ENCODE measurements at places on chromosomes 7 and 10.

DNA sequence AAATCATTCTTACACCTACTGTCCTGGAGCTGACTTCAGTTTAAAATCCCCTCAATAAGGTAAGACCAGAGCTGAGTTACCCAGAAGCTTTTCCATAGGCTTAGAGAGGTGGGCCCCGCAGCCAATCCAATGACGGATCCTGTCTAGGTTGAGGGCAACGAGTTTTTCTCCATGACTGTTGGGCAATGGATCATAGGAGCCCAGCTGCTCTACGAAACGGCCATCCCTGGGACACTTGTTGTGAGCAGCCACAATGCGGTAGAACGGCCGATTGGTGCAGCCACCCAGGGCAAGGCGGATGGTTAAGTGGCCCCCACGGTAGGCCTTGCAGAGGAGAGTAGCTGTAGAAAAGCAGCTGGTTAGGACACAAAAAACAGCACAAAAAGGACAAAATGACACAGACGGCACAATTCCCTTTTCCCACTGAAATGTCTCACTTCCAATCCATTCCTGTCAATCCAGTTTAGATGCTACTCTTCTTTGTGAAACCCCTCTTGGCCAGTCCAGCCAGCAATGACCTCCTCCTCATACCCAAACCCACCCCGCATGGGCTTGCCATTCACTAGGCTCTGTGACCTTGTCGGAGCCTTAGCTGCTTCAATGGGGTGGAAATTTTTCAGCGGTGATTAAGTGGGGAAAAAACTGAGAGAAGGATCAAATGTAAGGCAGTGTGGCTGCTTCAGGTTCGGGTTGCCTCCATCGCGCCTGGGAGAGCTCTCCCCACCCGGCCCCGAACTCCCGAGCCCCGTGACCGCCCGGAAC lies 580 bp downstream of the MRPS16 start:
- no peak for DNase-seq
- peaks cover 26% of the 10 kb centered on the region for H3K4me1 ChIP-seq
- peak overlapping the region; percentile 85 for H3K27ac ChIP-seq
- H3K27me3 ChIP-seq, result no peaks in the 10 kb centered on the region

DNA sequence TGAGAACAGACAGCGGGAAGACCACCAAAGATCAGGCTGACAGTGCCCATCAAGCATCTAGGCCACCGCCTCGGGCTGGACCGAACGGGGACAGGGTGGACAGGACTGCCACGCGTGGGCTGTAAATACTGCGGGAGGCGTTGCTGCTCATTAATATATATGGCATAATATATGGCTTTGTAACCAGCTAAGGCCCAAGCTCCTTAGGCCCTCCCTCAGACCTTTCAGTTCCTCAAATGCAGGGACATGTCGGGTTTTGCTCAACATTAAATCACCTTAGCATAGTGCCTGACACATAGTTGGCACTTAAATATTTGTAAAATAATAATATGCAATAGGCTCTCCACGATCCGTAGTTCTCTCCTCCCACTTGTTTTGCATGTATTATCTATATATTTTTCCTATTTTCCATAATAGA lies 402 bp upstream of the TMEM168 start:
- H3K4me3 ChIP-seq, result peak overlapping the region; percentile 99
- H3K4me1 ChIP-seq, result peaks cover 10% of the 10 kb centered on the region
- H3K27me3 ChIP-seq, result peaks cover 2% of the 10 kb centered on the region
- DNase-seq, result no peak

GRCh38 chr10:74991435-74991834 lies 120.0 kb upstream of the SAMD8 start:
- DNase-seq, result no peak
- H3K36me3 ChIP-seq, result peaks cover 37% of the 10 kb centered on the region
- H3K4me1 ChIP-seq, result no peaks in the 10 kb centered on the region
- no peak overlapping the region for H3K27ac ChIP-seq
- no peak overlapping the region for H3K4me3 ChIP-seq

GRCh38 chr7:90337106-90337505 lies 9.4 kb upstream of the GTPBP10 start:
- H3K4me1 ChIP-seq, result no peaks in the 10 kb centered on the region
- no peak overlapping the region for H3K27ac ChIP-seq
- no peak for DNase-seq
- no peaks in the 10 kb centered on the region for H3K27me3 ChIP-seq
- H3K36me3 ChIP-seq, result no peaks in the 10 kb centered on the region

DNA sequence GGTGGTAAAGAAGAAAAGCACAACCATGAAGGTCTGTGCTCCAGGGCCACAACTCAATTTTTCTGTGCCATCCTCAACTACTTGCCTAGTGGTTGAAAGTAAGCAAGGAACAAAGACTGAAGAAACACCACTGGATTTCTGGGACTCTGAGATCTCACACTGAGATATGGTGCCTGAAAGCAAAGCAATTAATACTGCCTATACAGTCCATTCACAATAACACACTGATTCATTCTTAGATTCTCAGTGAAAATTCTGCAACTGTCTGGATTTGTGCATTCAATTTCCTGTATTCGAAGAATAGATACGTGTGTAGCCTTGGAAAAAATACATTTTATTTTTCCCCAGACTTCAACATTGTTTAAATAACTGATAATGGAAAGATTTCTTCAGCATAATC lies 116.4 kb upstream of the FAM133B start:
- H3K27ac ChIP-seq, result no peak overlapping the region
- H3K36me3 ChIP-seq, result peaks cover 4% of the 10 kb centered on the region
- no peaks in the 10 kb centered on the region for H3K4me1 ChIP-seq
- no peaks in the 10 kb centered on the region for H3K27me3 ChIP-seq

GRCh38 chr7:41147606-41148485 lies 555.0 kb downstream of the INHBA start:
- no peaks in the 10 kb centered on the region for H3K27me3 ChIP-seq
- H3K27ac ChIP-seq, result no peak overlapping the region
- DNase-seq, result no peak
- no peaks in the 10 kb centered on the region for H3K36me3 ChIP-seq
- no peaks in the 10 kb centered on the region for H3K4me1 ChIP-seq

GRCh38 chr7:29370531-29371314 lies 176.1 kb downstream of the CHN2 start:
- no peaks in the 10 kb centered on the region for H3K27me3 ChIP-seq
- no peak overlapping the region for H3K4me3 ChIP-seq
- DNase-seq, result no peak

DNA sequence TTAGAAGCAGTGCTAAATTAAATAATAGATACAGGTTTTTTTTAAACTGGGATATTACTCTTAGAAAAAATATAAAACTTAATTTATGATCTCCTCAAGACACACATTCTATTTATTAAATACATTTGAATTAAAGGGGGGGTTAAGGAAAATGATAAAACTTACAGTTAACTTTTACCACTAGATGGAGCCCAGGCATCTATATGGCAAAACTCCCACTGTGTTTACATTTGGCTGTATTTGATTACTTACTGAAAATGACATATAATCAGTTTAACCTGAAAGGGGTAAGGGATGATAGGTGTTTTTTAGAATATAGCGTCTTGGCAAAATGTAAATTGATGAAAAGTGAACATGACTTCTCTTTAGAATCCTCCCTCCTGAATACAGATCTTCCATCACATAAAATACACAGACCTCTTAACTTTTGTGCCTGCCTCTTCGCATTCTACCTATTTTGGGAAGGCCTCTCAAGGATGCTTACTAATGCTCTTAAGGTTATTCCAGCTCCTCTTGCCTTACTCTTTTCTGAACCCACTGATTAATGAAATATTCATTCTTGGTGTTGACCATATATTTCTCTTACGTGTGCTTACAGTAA lies 235.7 kb downstream of the AGMO start:
- H3K27ac ChIP-seq, result no peak overlapping the region
- H3K36me3 ChIP-seq, result no peaks in the 10 kb centered on the region
- H3K4me1 ChIP-seq, result no peaks in the 10 kb centered on the region
- H3K4me3 ChIP-seq, result no peak overlapping the region
- no peaks in the 10 kb centered on the region for H3K27me3 ChIP-seq
- DNase-seq, result no peak

GRCh38 chr7:93178213-93178612 lies 30.0 kb upstream of the SAMD9L start:
- no peak overlapping the region for H3K27ac ChIP-seq
- H3K4me1 ChIP-seq, result no peaks in the 10 kb centered on the region
- H3K36me3 ChIP-seq, result no peaks in the 10 kb centered on the region
- H3K27me3 ChIP-seq, result peaks cover 2% of the 10 kb centered on the region

- peaks cover 35% of the 10 kb centered on the region for H3K36me3 ChIP-seq
- H3K4me3 ChIP-seq, result no peak overlapping the region
- no peak for DNase-seq
- H3K27ac ChIP-seq, result no peak overlapping the region
Observed at GRCh38 chr10:59829024-59829423, 75.8 kb upstream of the MRLN start.

DNA sequence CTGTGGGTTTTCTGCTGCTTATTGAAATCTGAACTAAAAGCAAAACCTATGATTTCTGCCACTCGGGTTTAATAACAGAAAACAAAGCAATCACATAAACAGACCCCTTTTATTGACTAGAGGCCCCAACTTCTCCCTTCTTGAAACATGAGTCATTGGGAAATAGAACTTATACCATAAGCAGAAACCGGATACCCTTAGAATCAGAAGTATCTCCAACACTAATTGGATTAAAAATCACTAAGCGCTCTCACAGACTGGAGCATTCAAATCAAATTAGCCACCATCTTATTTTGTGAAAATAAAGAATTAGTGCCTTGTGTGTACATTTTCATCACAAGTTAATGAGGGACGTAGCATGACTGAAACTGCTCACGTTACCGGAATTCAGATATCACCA lies 206.9 kb downstream of the WDR11 start:
- H3K27ac ChIP-seq, result no peak overlapping the region
- no peaks in the 10 kb centered on the region for H3K4me1 ChIP-seq
- no peak for DNase-seq
- H3K4me3 ChIP-seq, result no peak overlapping the region

DNA sequence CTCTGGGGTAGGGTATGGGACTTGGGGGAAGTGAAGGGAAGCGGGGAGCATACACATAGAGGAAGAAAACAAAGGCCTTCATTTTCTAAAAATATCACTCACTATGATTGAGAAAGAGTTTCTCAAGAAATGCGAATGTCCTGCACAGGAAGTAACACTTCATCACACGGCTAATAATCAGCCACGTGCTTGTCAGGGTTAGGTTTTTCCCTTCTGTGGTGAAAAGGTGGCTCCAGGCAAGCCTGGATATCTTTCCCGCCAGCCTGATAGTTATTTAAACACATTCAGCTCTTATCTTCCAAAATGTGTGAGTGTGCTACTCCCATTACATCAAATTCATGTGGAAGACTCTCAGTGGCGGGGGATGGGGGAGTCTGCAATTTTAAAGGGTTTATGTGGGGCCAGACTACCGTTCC lies 166.4 kb upstream of the ADO start:
- H3K36me3 ChIP-seq, result no peaks in the 10 kb centered on the region
- peaks cover 36% of the 10 kb centered on the region for H3K4me1 ChIP-seq
- no peaks in the 10 kb centered on the region for H3K27me3 ChIP-seq

DNA sequence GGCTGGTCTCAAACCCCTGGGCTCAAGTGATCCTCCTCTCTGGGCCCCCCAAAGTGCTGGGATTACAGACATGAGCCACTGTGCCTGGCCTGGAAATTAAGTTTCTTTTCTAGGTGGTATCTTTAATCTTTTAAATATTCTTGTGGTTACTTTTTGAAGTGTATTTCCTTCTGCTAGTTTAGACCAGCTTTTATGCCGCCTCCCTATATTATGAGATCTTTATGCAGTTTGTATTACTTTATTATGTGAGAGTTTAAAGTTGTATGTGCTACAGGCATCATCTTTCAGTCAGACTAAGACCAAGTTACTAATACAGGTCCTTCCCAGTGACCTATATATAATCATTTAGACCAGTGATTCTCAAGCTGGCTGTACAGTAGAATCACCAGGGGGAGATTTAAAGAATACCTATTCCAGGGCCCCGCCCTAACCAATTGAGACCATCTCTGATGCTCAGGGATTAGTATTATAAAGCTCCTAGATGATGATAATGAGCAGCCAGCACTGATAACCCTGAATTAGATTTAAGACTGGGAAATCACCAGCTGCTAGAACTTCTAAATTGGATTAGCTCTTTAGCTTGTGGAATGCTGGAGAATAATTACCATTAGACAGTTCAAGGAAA lies 11.3 kb downstream of the INPP5F start:
- H3K27ac ChIP-seq, result no peak overlapping the region
- no peak overlapping the region for H3K4me3 ChIP-seq
- no peaks in the 10 kb centered on the region for H3K36me3 ChIP-seq
- DNase-seq, result no peak

DNA sequence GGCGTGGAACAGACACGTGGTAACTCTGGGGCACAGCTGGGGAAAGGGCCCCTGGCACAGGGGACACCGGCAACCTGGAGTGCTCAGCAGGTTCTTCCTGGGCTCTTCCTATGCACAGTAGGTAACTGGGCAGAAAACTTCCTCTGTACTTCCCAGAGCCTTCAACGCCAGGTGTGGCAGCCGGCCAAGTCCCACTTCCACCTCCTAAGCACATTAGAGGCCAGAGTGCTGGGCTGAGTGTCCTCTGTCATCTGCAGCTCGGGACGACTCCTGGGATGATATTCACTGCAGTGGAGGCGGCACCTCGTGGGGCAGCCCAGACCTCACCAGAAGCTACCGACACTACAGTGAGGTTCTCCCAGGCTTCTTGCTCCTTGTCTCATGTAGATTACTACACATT lies 114.5 kb downstream of the LARP4B start:
- no peak overlapping the region for H3K27ac ChIP-seq
- no peaks in the 10 kb centered on the region for H3K4me1 ChIP-seq
- no peak overlapping the region for H3K4me3 ChIP-seq
- peaks cover 95% of the 10 kb centered on the region for H3K36me3 ChIP-seq

DNA sequence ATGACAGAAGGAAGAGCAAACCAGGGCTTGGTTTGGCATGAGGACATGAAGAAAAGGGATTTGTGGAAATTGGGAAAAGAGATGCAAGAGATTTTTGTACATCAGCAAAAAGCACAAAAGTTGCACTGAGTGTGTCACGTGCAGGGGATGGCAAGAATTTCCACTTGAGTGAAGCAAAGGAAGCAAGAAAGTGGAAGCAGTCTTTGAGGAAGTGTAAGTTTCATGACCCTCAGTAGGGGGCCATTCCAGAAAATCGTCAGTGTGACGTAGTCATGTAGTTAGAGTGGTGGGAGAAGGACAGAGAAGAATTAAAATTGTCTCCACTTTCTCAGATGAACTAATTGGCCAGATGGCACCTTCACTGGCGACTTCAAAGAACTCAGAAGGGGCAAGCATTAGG lies 123.3 kb upstream of the FZD1 start:
- no peaks in the 10 kb centered on the region for H3K36me3 ChIP-seq
- no peak overlapping the region for H3K27ac ChIP-seq
- no peak for DNase-seq
- H3K4me1 ChIP-seq, result no peaks in the 10 kb centered on the region
- H3K4me3 ChIP-seq, result no peak overlapping the region

DNA sequence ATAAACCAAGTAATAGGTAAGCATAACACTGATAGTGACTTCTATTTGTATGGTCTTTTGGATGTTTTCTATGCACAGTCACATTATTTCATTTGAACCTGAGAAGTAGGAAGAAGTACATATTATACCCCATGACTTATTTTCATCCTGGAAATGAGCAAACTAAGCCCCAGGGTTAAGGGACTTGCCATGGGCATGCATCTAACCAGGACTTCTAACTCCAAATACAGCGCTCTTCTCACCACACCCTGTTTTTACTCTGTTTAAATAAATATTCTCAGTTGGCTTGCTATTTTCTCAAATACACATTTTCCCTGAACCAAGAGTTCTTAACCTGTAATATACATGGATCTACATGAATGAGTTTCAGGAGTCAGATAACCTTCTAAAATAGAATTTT lies 16.3 kb downstream of the GNG11 start:
- DNase-seq, result no peak
- no peaks in the 10 kb centered on the region for H3K27me3 ChIP-seq
- no peaks in the 10 kb centered on the region for H3K36me3 ChIP-seq
- no peak overlapping the region for H3K27ac ChIP-seq
- no peaks in the 10 kb centered on the region for H3K4me1 ChIP-seq
- no peak overlapping the region for H3K4me3 ChIP-seq
